ENCODE measurements at places on chromosomes 16 and 17.

DNA sequence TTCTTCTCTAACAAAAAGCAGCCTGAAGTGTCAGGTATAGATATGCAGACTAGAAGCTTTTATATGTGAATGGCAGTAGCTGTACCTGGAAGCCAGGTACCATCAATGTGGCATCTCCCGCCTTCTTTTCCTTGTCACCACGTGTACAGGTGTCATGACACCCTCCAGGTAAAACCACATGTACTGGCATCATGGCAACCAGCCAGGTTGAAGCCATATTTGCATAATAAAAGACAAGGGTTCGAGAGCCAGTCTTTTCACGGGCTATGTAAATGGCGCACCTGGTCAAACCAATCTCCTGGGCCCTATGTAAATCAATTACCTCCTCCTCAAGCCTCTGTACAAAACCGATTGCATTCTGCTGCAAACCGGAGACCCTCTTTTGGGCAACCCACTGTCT, 541.3 kb downstream of the CDH11 start:
- H3K36me3 ChIP-seq: no peaks in the 10 kb centered on the region
- H3K27me3 ChIP-seq: no peaks in the 10 kb centered on the region
- H3K4me3 ChIP-seq: no peak overlapping the region
- no peak overlapping the region for H3K27ac ChIP-seq
- no peak for DNase-seq

DNA sequence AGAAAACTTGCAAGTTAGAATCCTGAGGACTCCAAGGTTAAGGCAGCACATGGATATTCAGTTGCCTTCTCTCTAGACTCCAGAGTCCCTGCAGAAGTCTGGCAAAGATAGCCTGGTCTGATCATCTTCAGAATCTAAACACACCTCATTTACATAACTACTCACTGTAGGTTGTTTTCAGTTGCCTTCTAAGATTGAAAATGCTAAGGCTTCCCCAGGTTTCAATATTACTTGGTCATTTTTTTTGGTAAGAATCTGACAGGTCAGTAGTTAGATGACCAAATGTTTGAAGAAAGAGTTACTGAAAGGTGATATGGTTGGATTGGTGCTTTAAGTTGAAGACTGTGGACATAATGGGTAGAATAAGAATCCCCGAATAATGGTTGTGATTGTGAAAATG, 205.4 kb upstream of the KCNJ16 start:
- H3K4me3 ChIP-seq: no peak overlapping the region
- no peaks in the 10 kb centered on the region for H3K36me3 ChIP-seq
- DNase-seq: no peak
- no peaks in the 10 kb centered on the region for H3K27me3 ChIP-seq

- H3K27ac ChIP-seq: no peak overlapping the region
- H3K4me1 ChIP-seq: no peaks in the 10 kb centered on the region
- H3K4me3 ChIP-seq: no peak overlapping the region
- no peak for DNase-seq
Observed at GRCh38 chr16:3115003-3115402, 2.6 kb downstream of the ZNF205 start.

DNA sequence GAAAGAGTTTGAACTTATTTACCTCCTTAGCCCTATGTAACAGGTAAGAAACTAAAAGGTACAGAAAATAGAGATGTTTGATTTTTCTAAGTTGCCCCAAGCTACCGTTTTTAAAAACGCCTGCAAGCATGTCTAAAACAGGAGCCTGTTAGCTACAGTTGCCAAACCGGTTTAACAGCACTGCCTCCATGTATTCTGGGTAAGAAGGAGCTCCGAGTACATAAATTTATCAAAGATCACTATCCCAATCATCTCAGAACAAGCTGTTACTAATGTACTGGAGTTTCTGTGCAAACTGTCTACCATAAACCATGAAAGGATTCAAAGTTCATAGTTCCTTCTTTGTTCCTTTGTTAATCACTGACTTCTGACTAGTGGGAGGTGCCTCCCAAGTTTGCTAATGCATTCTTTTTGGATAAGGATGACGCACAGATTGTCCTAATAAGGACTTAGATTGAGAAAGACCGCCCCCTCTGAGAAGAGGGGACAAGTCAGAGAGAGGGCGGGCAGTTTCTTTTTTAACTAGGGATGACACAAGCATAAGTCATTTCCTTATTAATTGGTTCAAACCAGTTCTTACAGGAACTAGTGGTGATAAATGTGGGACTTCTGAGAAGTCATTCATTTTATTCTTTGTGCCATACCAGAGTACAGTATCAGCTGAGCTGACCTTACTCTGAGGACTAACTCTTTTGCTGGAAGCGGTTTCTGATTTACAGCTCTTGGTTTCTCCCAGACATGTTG, 55.3 kb downstream of the TUBD1 start:
- peak overlapping the region; percentile 73 for H3K4me3 ChIP-seq
- H3K27me3 ChIP-seq: no peaks in the 10 kb centered on the region
- peaks cover 9% of the 10 kb centered on the region for H3K4me1 ChIP-seq
- peak overlapping the region; percentile 100 for H3K27ac ChIP-seq
- no peaks in the 10 kb centered on the region for H3K36me3 ChIP-seq

- no peaks in the 10 kb centered on the region for H3K4me1 ChIP-seq
- DNase-seq: no peak
- H3K27me3 ChIP-seq: no peaks in the 10 kb centered on the region
- no peak overlapping the region for H3K4me3 ChIP-seq
- no peaks in the 10 kb centered on the region for H3K36me3 ChIP-seq
Observed at GRCh38 chr17:59485015-59485414, 80.4 kb upstream of the DHX40 start.

DNA sequence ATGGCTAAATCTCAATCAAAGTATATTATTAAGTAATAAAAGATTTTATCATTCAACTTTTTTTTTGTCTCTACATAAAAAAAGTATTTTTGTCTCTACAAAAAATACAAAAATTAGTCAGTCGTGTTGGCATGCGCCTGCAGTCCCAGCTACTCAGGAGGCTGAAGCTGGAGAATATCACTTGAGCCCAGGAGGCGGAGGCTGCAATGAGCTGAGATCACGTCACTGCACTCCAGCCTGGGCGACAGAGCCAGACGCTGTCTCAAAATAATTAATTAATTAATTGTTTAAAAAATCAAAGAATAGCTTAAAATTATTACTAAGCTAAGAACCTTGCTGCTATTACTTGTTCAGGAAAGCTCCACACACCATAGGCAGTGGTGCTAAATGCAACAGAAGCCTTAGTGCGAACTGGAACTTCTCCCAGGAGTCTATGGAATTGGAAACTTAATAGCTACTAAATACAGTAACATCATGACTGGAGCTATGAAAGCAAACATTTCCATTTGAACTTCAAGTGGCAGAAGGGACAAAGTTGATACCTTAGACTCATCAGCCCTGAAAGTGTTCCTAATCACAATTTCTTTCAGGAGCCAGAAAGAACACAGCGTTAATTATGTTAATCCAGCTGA, 22.6 kb downstream of the ADCY9 start:
- peaks cover 3% of the 10 kb centered on the region for H3K4me1 ChIP-seq
- no peaks in the 10 kb centered on the region for H3K27me3 ChIP-seq
- H3K36me3 ChIP-seq: no peaks in the 10 kb centered on the region
- H3K4me3 ChIP-seq: no peak overlapping the region
- H3K27ac ChIP-seq: peak overlapping the region; percentile 6
- DNase-seq: no peak

GRCh38 chr16:84117494-84117843, 727 bp upstream of the MBTPS1 start:
- no peaks in the 10 kb centered on the region for H3K4me1 ChIP-seq
- H3K27me3 ChIP-seq: no peaks in the 10 kb centered on the region
- H3K27ac ChIP-seq: peak overlapping the region; percentile 94

DNA sequence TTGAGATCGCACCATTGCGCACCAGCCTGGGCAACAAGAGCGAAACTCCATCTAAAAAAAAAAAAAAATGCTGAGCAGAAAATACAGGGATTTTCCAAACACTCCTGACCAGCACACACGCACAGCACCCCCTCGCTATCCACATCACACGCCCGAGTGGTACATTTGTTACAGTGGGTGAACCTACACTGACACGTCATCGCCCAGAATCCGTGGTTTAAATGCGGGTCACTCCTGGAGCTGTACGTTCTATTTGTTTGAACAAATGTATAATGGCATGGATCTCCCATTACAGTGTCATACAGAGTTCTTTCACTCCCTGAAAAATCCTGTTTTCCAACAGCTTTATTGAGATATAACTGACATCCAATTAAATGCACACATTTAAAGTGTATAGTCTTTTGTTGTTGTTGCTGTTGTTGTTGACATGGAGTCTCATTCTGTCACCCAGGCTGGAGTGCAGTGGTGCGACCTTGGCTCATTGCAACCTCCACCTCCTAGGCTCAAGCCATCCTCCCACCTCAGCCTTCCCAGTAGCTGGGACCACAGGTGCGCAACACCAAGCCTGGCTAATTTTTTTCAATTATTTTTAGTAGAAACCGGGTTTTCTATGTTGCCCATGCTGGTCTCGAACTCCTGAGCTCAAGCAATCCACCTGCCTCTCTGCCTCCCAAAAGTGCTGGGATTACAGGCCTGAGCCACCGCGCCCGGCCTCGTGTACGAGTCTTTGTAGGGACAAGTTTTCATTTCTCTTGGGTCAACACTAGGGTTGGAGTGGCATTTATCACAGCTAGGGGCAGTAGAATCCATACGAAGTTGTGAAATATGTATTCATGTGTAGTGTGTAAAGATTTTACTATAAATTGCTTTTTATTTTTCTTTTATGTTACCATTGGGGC, 4.4 kb upstream of the CARHSP1 start:
- H3K36me3 ChIP-seq: no peaks in the 10 kb centered on the region
- no peak overlapping the region for H3K27ac ChIP-seq

DNA sequence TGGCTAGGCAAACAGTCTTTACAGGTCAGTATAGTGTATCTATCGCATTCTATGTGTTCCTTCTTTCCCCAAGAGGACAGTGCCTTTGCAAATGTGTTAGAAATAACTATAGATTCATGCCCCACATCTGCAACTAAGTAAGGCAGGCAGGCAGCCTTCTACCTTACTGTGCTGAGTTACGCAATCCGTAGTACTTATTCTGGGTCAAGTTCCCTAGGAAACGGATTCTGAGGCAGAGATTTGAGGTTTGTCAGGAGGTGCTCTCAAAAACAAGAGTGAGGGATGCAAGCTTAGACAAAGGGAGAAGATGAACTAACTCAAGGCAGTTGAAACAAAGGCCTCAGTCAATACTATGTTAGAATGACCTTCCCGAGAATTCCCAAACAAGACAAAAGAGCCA, 12.7 kb upstream of the ANKFY1 start:
- no peaks in the 10 kb centered on the region for H3K4me1 ChIP-seq
- no peak overlapping the region for H3K4me3 ChIP-seq
- no peak overlapping the region for H3K27ac ChIP-seq

DNA sequence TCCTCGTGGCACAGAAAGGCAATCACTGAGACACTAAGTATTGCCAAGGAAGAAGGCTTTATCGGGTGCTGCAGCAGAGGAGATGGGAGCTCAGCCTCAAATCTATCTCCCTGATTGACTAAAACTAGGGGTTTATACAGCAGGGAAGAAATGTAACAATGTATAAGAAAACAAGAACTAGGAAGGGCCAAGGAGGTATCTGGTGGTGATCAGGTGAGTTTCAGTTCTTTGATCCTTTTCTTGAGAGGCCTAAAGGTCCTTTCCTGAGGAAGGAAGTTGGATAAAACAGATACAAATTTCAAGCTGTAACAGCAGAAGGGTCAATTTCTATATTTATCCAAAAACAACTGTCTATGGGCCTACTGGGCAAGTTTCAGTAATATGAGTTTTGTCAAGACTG, 212.4 kb downstream of the COPRS start:
- no peaks in the 10 kb centered on the region for H3K36me3 ChIP-seq
- DNase-seq: no peak
- no peaks in the 10 kb centered on the region for H3K4me1 ChIP-seq
- no peak overlapping the region for H3K4me3 ChIP-seq
- no peaks in the 10 kb centered on the region for H3K27me3 ChIP-seq

- H3K36me3 ChIP-seq: no peaks in the 10 kb centered on the region
- no peak overlapping the region for H3K27ac ChIP-seq
- H3K27me3 ChIP-seq: peaks cover 26% of the 10 kb centered on the region
Observed at GRCh38 chr16:30032083-30032819, 1.2 kb upstream of the TLCD3B start.

GRCh38 chr16:54120846-54121480, 165.6 kb downstream of the IRX3 start:
- no peak overlapping the region for H3K4me3 ChIP-seq
- no peaks in the 10 kb centered on the region for H3K4me1 ChIP-seq
- H3K27ac ChIP-seq: no peak overlapping the region
- no peak for DNase-seq
- H3K36me3 ChIP-seq: no peaks in the 10 kb centered on the region

DNA sequence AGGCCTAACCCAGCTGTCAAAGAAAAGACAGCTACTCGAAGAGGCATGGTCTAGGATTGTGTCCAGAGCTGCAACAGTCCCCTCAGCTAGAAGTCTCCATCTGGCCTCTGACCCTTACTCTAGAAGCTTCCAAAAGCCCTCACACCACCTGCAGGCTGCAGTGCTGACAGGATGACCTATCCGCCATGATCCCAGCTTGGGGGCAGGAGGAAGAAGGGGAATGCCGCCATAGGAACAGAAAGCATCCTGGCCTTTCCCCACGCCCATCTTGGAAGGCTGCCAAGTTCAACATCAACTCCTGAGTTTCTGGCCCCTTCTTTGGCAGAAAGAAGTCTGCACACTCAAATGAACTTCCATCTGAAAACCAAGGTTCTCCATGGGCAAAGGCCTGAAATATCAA, 3.1 kb upstream of the KRT36 start:
- peak; percentile 71 for DNase-seq
- no peak overlapping the region for H3K27ac ChIP-seq
- no peaks in the 10 kb centered on the region for H3K36me3 ChIP-seq
- H3K4me1 ChIP-seq: peaks cover 9% of the 10 kb centered on the region

GRCh38 chr17:46191322-46192188, 1.7 kb downstream of the KANSL1 start:
- peaks cover 36% of the 10 kb centered on the region for H3K4me1 ChIP-seq
- H3K27me3 ChIP-seq: no peaks in the 10 kb centered on the region
- H3K4me3 ChIP-seq: peak overlapping the region; percentile 53
- DNase-seq: peak; percentile 75
- peak overlapping the region; percentile 100 for H3K27ac ChIP-seq

GRCh38 chr17:82195675-82196672, 16.7 kb downstream of the CCDC57 start:
- peak overlapping the region; percentile 24 for H3K27ac ChIP-seq
- no peaks in the 10 kb centered on the region for H3K4me1 ChIP-seq
- no peaks in the 10 kb centered on the region for H3K36me3 ChIP-seq
- H3K27me3 ChIP-seq: no peaks in the 10 kb centered on the region
- no peak overlapping the region for H3K4me3 ChIP-seq
- no peak for DNase-seq

GRCh38 chr16:70349783-70350182, 3.1 kb downstream of the DDX19A start:
- H3K4me1 ChIP-seq: peaks cover 7% of the 10 kb centered on the region
- H3K36me3 ChIP-seq: peaks cover 4% of the 10 kb centered on the region
- no peak overlapping the region for H3K4me3 ChIP-seq
- no peaks in the 10 kb centered on the region for H3K27me3 ChIP-seq
- DNase-seq: no peak

Data from colonic mucosa (tissue), 4 donors.